ENCODE measurements at places on chromosomes 16 and 17.
A peak's percentile ranks its signal among the peaks of the same experiment; 100 is the strongest.

DNA sequence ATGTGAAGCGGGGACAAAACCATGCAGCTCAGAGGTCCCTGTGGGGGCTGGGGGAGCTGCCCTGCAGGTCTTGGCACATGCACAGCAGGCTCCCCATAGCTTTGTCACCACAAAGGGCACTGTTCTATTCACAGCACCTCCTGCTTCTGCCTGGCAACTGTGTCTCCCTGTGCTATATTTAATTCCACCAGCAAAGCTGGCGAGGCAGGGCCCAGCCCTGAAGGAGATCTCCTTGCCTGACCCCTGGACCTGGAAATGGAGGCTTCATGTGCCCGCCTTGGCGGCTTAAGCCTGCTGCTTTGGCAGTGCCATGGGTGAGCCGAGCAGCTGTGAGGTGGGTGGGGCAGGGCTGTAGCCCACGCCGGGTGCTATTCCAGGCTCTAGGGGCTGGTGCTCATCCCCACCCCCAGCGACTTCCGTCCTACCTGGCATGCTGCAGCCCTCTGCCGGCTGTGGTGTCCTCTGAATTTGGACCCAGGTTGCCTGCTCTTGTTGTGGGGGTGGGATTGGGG is 6.8 kb downstream of the LDHD start:
- DNase-seq = peak; percentile 28

DNA sequence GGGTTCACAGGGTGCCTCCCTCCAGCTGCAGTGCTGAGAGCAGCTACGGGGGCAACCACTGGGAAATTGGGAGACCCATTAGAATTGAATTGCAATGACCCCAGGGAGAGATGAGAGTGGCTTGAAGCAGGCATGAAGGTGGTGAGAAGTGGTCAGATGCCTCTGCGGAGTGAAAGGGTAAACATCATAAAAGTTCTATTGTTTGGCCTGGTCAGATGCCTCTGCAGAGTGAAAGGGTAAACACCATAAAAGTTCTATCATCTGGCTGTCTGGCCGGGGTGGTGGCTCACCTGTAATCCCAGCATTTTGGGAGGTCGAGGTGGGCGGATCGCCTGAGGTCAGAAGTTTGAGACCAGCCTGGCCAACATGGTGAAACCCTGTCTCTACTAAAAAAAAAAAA is 53.5 kb downstream of the TNFRSF13B start:
- no peak for DNase-seq

- no peak for DNase-seq
These were observed 56.3 kb downstream of the IL21R start for GRCh38 chr16:27458258-27458657.

- no peak for DNase-seq
These were observed 138.1 kb downstream of the PARN start for GRCh38 chr16:14491861-14492529.

DNA sequence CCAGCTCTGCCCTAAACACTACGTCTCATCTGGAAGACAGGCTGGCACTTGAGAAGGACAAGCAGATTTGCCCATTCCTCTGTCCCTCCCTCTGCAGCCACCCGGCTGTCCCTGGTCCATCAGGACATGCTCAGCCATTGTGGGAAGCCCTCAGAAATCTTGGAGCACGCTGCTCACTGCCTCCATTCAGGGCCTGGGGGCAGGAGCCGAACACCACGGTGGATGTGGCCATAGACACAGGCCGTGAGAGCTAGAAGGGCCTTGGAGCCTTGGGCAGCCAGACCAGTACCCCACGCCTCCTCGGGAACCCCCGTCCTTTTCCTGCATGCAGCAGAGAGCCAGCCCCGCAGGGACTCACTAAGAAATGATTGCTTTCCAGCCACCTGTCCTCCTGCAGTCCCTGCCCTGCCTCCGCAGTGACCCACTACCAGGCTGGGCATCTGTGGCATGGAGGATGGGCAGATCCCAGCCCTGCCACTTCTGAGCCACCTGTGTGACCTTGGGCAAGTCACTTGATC is 3.4 kb downstream of the DOC2A start:
- no peak for DNase-seq

DNA sequence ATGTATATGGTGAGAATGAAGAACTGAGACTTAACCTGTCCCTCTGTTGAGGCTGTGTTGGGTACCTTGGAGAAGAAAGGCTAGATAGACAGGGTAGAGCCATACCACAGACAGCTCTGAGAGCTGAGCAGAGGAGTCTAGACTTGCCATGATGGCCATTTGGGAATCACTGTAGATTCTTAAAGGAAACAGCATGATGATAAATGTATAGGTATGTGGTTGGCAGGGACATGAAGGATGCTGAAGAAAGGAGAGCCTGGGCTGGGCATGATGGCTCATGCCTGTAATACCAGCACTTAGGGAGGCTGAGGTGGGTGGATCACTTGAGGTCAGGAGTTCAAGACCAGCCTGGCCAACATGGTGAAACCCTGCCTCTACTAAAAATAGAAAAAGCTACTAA is 114.4 kb upstream of the HAS3 start:
- no peak for DNase-seq

- DNase-seq = peak; percentile 76
These were observed 90.8 kb upstream of the TOB1 start for GRCh38 chr17:50956750-50957523.

- no peak for DNase-seq
These were observed 62.4 kb upstream of the AKTIP start for GRCh38 chr16:53565296-53565863.

DNA sequence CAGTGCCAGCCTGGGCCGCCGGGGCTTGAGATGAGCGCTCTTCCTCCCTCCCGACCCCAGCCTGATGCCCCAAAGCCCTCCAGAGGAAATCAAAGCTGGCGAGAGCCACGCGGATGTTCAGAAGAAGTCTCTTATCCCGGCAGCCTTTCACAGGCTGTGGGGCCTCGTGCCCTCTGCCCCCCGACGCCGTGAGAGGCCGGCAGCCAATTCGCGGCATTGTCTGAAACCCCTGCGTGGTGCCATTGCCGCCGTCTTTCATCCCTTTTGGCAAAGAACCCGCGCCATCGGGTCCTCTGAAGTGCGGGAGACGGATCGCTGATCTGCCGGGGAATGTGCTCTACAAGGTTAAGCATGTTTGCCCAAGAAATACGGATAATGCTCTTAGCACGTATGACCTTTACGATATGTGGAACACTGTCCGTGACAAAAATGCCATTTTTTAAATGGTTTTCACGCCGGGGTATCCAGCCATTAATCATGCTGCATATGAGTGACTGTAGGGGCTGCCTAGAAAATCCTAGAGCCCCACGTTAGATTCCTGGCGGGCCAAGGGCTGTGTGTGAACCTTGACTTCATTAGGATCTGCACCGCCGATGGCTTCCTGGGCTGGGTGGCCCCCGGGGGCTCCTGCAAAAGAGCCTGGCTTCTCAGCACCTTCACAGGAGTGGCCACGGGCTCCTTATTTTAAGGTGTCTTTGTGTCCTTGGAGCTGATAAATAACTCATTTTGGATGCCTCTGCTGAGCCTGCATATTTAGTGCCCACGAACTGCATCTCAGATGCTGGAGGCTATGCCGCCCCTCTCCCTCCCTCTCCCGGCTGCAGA is 165.1 kb upstream of the TNRC6C start:
- DNase-seq = no peak

- no peak for DNase-seq
These were observed 36.4 kb downstream of the TXNDC11 start for GRCh38 chr16:11706180-11706742.

GRCh38 chr16:4060009-4060408 is 56.2 kb downstream of the ADCY9 start:
- no peak for DNase-seq

DNA sequence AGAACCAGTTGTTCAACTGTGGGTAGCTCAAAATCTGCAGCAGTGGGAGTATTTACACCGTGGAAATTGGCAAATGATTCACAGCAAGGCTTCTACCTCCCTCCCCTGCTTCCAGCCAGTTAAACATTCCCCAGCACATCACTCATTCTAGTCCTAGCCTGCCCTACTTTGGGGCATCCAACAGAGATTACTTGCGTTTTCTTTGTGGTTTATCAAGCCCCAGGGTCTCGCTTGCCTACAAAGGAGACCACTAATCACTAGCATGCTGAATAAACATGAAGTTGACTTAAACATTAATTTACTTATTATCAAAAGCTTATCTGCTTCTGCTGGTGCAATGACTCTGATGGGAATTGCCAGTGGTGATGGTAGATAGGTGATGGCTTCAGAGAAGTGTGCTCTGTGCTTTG is 94.5 kb downstream of the MARF1 start:
- no peak for DNase-seq

- no peak for DNase-seq
These were observed 46.7 kb downstream of the RTN4RL1 start for GRCh38 chr17:1978396-1978949.

- peak; percentile 92 for DNase-seq
These were observed at the start of gene ATAD5 for GRCh38 chr17:30831663-30832437. TSS of gene ATAD5 (plus strand) at chr17:30831966. CDS start at chr17:30832348, 382 bp downstream.

GRCh38 chr17:75091855-75092327 is 4.1 kb downstream of the SLC16A5 start:
- no peak for DNase-seq

DNA sequence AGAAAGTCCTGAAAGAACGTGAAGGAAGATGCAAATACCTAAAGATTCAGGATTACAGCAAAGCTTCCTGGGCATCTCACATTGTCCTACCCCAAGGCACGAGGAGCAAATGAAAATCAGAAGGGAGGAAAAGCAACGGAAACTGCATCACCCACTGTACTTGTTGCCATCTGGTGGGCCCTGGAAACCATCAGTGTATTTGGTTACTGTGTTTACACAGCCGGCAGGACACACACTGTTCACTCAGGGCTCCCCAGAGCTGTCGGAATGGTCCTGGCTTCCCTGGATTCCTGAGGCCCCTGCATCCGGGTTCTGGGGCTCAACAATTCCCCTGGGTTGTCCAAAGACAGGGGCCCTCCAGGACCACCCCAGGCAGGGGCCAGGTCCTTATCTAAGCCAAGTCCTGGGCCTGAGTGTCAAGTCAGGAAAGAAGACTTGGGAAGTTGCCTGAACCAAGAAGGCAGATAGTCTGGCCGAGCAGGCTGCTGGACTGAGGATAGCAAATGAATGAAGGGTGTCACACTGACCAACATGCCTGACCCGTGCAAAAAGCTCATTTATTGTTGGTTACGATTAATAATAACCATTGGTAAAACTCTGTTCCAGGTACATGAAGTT is 52.8 kb downstream of the SOX9 start:
- DNase-seq = no peak

- no peak for DNase-seq
These were observed 1.6 kb downstream of the FHOD1 start for GRCh38 chr16:67245674-67246080.

DNA sequence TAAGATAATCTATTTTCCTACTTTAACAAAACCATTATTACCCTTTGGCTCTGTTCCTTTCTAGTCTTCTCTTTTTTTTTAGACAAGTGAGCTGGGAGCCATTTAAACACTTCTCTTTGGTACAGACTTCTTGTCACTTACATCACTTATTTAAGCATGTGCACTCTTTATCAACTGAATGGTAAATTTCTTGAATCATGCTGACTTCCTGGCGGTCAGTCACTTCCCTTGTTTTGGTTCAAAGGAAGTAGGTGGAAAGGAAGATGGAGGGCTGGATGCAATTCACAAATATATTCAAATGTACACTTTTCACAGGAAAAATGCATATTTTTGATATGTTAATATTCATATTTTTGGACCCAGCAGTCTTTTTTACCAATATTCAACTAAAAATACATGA is 97.1 kb downstream of the ITFG1 start:
- DNase-seq = no peak

GRCh38 chr16:3625911-3626732 is 14.7 kb upstream of the SLX4 start:
- DNase-seq = no peak

DNA sequence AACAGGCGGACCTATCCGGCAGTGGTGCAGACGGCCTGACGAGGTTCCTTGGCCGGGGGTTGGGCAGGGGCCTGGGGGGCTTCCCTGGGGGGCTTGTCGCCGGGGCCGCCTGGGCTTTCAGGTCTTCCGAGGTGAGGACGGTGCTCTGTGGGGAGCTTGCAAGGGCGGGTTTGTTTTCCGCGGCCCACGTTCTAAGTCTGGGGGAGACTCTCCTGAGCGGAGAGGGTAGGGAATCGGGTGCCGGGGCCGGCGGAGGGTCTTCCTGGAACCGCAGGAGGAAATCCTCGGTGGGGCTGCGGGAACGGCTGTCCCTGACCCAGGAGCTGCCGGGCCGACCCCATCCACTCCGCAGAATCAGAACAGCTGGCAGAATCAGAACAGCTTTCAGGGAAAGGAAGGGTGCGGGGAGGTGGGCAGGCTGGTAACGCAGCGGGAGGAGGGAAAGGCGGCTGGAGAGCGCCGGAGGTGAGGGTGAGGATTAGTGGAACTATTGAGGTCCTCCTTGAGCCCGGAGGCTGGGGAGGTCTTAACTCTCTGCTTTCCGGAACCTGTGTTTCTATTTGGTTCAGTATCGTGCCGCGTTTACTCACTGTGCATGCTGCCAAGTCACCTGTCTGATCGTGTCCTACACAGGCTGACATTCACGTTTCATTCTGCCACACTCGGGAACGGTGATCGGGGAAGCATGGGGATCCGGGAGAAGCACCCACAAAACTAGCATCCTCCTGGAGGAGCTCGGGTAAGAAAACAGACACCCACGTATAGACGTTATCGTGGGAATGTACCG is 28.9 kb downstream of the CPSF4L start:
- DNase-seq = peak; percentile 56

- DNase-seq = peak; percentile 77
These were observed 14.9 kb downstream of the ELAC2 start for GRCh38 chr17:13002761-13003453.

DNA sequence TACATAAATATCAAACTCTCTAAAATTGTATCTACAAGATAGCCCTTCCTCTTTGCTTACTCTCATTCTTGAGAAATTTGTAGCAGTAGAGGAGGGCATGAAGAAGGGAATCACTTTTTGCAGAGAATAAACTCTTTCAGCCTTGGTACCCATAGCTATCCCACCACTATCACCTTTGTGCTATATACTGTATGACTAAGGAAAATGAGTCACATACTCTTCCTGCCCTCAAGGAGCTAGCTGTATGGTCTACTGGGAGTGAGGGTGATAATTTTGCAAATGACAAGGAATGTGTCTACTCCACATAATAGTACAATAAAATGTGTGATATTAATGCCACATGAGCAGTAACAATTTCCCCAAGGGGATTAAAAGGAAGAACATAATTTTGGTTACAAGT is 184.6 kb upstream of the WSB1 start:
- DNase-seq = no peak

DNA sequence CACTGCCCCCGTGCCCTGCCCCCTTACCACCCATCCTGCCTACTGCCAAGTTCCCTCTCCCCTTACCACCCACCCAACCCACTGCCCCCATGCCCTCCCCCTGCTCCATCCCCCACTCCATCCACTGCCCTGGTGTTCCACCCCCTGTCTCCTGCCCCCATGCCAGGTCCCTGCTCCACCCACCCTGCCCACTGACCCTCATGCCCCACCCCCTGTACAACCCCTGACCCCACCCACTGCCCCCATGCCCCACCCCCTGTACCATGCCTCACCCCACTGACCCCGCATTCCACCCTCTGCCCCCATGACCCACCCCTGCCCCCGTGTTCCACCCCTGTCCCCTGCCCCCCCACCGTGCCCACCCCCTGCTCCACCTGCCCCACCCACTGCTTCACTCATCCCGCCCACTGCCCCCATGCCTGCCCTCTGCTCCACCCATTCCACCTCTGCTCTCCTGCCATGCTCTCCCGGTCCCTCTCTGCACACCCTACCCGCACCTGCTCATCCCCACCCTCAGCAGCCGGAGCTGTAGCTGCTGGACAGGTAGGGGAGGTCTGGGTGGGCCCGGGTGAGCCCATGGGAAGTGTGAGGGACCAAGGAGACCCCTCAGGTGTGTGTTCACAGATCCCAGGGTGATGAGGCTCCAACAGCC is 7.4 kb upstream of the FN3KRP start:
- DNase-seq = peak; percentile 52

GRCh38 chr17:67500261-67500660 is 123.2 kb downstream of the PITPNC1 start:
- DNase-seq = no peak

GRCh38 chr16:4847774-4848587 is 700 bp downstream of the UBN1 start:
- peak; percentile 60 for DNase-seq

Data from GM13976 (cell line).